ENCODE measurements at places on chromosomes 1 and 21.

GRCh38 chr1:205777994-205778393 lies 2.7 kb upstream of the RAB29 start:
- DNase-seq, result no peak

DNA sequence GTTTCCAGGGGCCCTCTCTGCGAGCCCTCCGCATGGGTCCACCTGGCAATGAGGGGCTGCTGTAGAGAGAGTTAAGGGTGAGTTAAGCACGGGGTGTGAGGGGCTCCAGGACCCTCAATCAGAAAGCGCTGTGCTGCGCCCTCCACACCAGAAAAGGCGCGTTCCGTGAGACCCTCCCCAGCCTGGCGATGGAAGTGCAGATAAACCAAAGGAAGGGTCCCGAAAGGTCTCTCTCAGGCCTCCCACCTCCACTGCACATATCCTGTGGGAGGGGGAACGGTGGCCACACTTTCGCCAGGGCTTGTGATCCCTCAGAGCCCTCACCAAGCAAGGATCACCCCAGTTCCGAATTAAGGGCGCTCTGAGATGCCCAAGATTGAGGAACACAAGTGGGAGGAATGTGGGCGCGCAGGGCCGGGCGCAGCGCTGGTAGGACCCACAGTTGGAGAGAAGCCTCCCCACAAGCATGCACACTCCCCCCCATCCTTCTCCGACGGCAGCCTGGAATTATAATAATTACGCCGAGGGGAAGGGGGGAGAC lies 1.1 kb downstream of the WNT3A start:
- DNase-seq, result no peak

- DNase-seq, result peak; percentile 69
Measured at GRCh38 chr1:74468982-74469603, 43.3 kb downstream of the LRRC53 start.

DNA sequence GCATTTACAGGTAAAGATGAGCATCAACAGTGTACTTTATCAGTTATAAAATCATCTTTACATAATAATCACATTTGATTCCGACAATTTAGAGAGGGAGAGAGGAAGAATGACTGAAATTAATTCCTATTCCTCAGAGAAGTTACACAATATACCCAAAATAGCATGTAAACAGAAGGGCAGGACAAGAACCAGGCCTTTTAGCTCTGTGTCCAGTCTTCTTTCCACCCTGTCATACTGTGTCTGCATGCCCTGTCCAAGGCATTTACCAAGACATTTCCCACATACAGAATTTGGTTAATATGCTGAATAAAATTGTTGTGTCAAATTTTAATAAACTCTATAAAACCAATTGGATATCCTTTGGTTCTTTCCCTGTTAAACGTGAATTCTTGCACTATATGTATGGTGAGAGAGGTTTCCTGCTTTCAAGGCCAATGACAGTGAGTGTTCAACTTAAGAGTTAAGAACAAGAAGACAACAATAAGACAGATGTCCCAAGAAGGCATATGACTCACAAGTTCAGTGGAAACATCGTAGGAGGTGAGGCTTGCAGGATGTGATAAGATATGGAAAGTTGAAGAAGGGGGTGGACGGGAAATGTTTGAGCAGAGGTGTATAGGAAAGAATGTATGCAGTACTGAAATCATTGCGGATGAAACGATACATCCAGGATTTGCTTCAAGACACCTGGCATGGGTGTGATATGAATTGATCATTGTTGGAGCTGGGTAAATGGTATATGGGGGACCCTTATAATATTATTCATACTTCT lies 20.8 kb downstream of the LRRC8B start:
- DNase-seq, result no peak

DNA sequence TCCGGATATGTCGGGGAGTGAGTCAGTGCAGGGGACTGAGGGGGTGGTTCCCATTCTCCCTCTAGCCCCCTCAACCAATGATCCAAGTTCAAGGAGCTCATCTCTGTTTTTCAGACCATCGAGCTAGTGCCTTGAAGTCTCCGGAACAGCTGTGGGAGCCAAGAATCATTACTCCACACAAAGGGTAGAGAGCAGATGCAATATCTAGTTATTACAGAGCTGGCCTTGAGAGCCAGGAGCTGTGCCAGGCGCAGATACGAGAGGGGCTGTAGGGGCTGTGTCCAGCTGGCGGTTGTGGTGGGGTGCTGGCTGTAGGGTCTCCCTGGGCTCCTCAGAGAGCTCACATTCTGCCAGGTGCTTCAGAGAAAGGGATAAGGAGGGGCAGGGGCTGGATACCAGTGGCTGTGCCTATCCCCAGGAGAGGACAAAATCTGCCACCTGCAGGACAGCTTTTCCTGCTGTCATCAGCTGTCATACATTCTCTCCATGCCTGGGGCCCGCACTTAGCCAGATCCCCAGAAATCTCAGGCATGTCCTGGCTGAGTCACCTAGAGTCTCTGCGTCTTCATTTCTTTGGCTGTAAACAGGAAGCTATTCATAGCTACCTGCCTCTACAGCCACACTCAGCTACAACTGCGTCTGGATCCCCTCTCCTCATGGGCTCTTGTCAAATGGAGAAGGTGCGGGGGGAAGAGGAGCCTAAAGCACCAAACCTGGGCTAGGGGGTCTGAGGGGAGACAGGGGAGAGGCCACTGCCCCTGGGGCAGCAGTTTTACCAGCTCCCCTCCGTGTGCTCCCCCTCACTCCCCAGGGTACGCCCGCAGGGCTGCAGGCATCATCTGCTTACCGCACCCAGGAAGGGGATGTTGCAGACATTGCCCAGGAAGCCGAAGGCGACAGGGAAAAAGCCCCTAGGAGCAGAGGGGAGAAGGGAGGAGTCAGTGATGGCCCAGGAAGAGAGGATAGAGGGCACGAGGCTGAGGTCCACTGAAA lies 2.4 kb upstream of the KISS1 start:
- DNase-seq, result peak; percentile 86

GRCh38 chr1:161215076-161215475 lies at the start of gene FCER1G:
Gene FCER1G, plus strand, starts transcription at chr1:161215295. Its CDS starts 27 bp downstream, at chr1:161215322.
- DNase-seq, result no peak

GRCh38 chr21:45440736-45441350 lies 35.9 kb downstream of the COL18A1 start:
- DNase-seq, result no peak

GRCh38 chr1:24199291-24199900 lies 12.3 kb upstream of the IFNLR1 start:
- peak; percentile 70 for DNase-seq

GRCh38 chr1:39051956-39052355 lies 25.8 kb downstream of the NDUFS5 start:
- DNase-seq, result peak; percentile 14

GRCh38 chr1:50707824-50708223 lies 252.2 kb downstream of the FAF1 start:
- no peak for DNase-seq

GRCh38 chr21:31364253-31364945 lies 20.3 kb upstream of the TIAM1 start:
- no peak for DNase-seq

Data from astrocyte of the hippocampus (primary cell).